ENCODE measurements at places on chromosomes 3 and 15.

DNA sequence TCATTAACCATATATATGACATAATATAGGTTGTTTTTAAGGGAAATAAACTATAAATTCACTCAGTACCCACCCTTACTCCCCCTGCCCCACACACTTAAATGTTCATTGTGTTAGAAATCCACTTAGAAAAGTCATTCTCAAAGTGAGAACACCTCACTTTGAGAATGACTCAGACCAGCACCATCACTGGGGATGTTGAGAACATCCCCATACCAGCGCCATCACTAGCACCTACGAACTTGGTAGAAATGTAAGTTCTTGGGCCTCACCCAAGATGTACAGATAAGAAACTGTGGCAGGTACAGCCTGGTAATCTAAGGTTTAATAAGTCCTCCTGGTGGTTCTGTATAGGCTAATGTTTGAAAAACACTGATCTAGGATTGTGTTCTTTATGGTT, 362.6 kb downstream of the LPP start:
- DNase-seq, result no peak

GRCh38 chr3:14273901-14274611, 95.4 kb downstream of the LSM3 start:
- peak; percentile 23 for DNase-seq

- no peak for DNase-seq
Observed at GRCh38 chr15:89208256-89208655, 13.1 kb downstream of the RLBP1 start.

GRCh38 chr3:169234618-169235017, 428.9 kb downstream of the MECOM start:
- no peak for DNase-seq
